B cell (primary cell): ENCODE measurements at places on chromosomes 11 and 22. TPM values are rescaled to one million over a fixed set of nuclear protein-coding genes. Genes with fewer than 3 reads are reported as not detected.

DNA sequence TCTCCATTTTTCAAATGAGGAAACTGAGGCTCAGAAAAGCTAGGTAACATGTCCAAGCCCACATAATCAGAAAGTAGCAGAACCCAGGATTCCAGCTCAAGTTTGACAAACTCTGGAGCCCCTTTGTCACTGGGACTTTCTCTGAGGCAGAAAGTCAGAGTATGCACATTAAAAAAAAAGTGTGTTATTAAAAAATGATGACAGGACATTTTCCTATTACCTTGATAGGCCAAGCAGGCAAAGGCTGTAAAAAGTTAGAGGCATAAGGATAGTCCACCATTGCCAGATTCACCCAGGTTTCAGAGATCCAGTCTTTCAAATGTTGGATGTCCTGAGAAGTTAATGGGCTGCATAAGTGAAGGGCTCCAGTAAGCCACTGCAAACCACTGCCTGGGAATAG is 51.4 kb downstream of the PRCP start:
- no peak for DNase-seq

- no peak for DNase-seq
These were observed 55.7 kb downstream of the TEAD1 start for GRCh38 chr11:12729941-12730340.

- no peak for DNase-seq
These were observed 30.5 kb upstream of the TTC28 start for GRCh38 chr22:28710107-28710506.

DNA sequence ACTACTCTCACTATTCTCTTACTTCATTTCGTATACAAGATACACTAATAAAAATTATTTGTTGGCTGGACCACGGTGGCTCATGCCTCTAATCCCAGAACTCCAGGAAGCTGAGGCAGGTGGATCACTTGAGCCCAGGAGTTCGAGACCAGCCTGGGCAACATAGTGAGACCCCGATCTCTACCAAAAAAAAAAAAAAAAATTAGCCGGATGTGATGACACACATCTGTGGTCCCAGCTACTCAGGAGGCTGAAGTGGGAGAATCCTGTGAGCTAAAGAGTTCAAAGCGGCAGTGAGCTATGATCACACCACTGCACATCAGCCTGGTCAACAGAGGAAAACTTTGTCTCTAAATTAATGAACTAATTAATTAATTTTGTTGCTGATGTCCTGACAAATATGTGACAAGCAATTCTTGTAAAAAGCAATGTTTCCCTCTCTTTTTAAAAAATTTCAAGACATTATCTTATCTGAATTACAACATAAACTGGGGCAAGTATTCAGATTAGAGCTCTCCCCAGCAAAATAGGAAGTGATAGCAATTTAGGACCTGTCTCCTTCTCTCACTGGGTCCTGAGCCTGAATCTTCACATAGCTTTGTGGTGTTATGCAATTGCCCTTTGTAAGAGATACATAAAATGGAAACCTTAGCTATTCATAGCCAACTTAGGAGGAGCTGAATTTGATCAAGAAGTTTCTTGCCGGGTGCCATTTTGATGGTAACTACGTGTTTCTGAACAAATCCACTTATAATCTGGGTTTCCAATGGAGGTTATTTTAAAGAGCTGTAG is 17.6 kb upstream of the TMA7B start:
- DNase-seq: no peak

DNA sequence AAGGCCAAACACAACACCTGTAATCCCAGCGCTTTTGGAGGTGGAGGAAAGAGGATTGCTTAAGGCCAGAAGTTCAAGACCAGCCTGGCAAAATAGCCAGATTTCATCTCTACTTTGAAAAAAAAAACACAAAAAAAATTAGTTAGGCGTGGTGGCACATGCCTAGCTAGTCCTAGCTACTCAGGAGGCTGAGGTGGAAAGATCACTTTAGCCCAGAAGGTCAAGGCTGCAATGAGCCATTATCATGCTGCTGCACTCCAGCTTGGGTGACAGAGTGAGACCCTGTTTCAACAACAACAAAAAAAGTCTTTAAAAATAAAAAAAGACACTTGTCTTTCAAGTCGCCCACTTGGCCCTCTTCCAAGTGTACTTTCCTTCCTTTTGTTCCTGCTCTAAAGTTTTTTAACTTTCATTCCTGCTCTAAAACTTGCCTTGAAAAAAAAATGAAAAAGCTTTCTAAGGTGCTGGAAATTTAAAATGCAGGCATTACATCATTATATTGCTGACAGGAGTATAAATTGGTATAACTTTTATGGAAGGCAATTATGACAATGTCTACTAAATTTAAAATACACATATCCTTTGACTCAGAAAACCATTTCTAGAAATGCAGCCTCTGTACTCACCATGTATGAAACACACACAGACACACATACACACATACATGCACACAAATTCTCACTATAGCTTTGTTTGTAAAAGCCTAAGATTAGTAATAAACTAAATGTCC is 12.7 kb downstream of the LIPT2 start:
- DNase-seq: no peak

DNA sequence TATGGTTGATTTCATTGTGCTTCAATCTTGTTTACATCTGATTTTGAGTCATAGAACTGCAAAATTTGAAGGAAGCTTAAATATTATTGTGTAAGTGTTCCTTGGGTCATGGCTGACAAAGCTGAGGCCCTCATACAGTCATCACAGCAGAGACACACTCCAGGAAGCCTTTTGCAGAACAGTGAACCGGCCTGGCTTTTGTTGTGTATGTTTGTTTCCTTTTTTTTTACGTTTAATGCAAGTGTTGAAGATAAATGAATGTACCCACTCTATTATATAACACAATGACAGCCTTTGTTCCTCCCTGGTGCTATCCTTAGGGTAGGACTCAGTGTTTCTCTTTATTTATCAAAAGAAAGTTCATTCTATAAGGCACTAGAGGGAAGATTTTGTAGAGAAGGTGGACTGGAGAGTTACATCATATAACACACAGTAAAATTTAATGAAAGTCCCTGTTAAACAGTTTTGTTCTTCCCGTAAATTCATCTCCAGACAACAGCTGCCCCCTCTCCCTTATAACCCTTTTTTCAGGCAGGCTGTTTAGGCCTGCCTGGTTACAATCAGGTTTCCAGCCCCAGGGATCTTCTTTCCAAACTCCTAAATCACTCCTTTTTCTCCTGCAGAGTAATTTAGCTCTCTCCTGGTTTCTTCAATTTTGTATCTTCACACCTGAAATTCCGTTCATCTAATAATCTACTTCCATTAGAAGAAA is 34.3 kb upstream of the CSTF3 start:
- no peak for DNase-seq

DNA sequence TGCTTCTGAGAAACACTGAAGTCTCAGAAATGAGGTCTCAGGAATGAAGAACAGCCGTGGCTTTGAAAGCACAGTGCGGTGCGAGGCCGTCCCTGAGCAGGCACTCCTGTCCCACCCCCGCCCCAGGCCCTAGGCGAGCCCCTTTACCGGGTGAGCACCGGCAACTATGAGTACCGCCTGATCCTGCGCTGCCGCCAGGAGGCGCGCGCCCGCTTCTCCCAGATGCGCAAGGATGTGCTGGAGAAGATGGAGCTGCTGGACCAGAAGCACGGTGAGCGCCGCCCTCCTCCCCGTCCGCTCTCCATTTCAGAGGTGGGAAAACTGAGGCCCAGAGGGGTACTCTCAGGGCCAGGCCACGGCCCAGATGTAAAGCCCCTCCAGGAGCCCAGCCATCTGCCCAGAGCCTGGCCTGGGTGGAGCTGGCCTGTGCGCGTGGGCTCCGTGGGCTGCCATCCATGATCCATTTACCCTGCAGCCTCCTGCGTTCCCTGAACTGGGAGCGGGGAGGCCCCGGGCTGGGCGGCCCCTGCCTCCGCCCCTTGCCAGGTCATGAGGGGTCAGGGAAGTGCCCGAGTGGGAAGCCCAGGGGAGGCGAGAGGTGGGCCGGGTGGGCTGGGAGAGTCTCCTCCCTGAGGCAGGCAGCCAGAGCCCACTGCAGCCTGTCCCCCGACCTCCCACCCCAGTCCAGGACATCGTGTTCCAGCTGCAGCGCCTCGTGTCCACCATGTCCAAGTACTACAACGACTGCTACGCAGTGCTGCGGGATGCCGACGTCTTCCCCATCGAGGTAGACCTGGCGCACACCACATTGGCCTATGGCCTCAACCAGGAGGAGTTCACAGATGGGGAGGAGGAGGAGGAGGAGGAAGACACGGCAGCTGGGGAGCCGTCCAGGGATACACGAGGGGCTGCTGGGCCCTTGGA is 9.5 kb downstream of the SLC16A8 start:
- no peak for DNase-seq

- DNase-seq: peak; percentile 36
These were observed 34.9 kb upstream of the OR10G7 start for GRCh38 chr11:124075841-124076651.

The ART5 gene
- not detected in 2 replicates for polyA plus RNA-seq

The PDGFB gene
- 0.04 TPM in 2 replicates for polyA plus RNA-seq

The STK33 gene
- polyA plus RNA-seq: 3.1 and 8.0 TPM in 2 replicates

The ELFN2 gene
- 0.06 and 0.07 TPM in 2 replicates for polyA plus RNA-seq
